Stimulated activated CD4-positive, alpha-beta T cell treated with anti-CD3 and anti-CD28 coated beads, Interleukin-15, amount 100 ng/mL, for 48 hours (primary cell): ENCODE measurements at places on chromosomes 1 and 21.

DNA sequence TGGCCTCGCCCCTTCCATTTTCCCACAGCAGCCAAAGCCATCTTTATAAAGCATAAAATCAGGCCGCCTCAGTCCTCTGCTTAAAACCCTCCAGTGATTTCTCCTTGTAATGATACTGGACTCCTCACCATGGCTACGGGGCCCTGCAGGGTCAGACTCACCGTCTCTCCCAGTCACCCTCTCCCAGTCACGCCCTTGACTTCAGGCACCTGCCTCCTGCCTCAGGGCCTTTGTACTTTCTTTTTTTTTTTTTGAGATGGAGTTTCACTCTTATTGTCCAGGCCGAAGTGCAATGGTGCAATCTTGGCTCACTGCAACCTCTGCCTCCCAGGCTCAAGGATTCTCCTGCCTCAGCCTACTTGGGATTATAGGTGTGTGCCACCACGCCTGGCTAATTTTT lies 47.8 kb downstream of the PIK3CD start:
- DNase-seq = no peak

GRCh38 chr1:14623090-14623489 lies 24.6 kb downstream of the KAZN start:
- DNase-seq = no peak

DNA sequence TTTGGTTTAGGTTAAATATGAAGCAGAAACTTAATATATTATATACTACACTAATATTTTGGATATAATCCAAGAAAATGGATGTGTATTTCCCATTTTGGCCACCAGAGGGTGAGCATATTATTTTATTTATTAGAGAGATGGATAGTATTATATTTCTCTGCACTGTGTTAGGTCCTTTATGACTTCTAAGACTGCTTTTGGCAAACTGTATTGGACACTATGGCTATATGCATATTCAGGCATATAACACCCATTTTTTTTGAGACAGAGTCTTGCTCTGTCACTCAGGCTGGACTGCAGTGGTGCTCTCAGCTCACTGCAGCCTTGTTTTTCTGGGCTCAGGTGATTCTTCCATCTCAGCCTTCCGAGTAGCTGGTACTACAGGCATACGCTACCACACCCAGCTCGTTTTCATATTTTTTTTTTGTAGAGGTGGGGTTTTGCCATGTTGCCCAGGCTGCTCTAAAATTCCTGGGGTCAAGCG lies 17.8 kb upstream of the PGM1 start:
- DNase-seq = no peak

DNA sequence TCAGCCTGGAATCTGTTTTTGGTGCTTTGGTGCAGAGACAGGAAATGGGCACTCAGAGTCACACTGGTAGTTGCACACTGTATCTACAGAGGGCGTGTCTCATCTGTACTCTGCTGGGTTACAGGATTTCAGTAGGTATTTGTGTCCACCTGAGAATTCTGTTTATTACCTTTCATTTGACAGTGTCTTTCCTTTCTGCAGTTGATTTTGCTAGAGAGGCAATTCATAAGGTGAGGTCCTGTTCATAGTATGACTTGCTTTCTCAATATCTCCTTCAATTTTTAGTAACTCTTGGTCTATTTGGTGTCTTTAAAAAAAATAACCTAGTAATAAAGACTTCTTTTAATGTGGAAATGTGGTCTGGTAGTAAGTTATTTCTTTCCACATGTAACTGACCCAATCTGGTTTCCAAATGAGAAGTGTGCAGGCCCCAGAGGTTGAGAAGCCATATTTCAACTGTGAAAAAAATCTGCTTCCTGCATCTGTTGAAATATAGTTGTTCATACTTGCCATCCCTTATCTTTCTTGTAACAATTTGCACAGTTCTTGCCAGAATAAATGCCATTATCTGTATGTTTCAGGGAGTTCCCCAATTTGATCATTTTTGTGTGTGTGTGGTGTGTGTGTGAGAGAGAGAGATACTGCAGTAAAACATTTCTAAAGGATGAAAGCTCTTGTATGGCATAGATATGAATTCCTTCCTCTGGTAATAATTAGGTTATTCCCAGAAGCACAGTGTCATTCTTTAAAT lies 78.4 kb upstream of the DNAJC6 start:
- DNase-seq = no peak

DNA sequence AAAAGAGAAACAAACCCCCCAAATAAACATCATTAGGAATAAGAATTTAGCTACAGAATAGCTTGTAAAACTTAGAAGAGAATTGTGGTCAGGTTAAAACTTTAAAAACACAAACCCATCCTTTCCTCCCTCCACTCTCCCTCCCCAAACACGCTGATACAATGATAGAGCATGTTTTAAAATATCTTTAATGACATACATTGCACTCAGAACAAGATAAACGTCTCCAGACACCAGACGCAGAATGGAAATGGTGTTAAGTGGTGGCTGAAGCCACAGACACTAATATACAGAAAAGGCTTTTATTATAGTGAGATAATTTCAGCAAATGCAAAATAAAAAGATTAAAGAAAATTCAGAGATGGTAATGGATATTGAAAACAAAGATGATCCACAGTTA lies 58.9 kb upstream of the SAMD13 start:
- no peak for DNase-seq

DNA sequence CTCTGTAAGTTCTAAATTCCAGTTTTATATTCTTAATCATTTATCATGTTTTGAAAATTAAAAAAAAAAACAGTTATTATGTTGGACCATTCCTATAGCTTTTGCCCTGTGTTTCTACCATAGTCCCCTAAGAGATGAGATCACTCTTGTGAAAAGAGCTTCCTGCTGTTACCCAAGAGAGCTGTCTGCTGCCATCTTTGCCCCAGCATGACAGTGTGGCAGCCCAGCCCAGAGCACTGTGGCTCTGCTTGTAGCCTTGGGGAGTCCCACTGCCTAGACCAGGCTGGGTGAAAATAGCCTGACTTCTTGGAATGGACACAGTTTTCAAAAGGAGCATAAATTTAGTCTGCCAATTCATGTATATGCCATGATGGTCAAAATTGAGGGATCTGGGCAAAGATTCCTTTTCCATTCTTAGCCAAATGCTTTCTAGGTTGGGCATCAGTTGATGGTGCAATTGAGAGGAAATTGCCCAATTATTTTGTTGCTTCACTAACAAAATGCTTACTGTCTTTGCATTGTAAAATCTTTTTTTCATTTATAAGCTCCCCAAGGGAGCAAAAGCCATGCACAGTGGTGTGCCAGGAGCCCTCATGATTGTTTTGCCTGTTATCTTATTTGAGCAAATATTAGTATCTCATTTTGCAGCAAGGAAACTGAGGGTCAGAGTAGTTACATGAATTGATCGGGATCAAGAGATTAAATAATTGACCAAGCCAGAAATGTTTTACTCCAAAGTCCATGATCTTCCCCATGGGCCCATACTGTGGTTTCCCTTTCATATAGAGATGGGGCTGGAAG lies 72.8 kb downstream of the ETS2 start:
- DNase-seq = no peak

- DNase-seq = no peak
Measured at GRCh38 chr1:222892137-222892769, 77.4 kb downstream of the DISP1 start.

GRCh38 chr1:236809148-236809547 lies 14.1 kb downstream of the MTR start:
- DNase-seq = no peak

GRCh38 chr1:2231532-2232254 lies 3.6 kb downstream of the SKI start:
- peak; percentile 68 for DNase-seq

- no peak for DNase-seq
Measured at GRCh38 chr1:38475624-38476005, 384.0 kb downstream of the RRAGC start.

- no peak for DNase-seq
Measured at GRCh38 chr1:184648160-184648855, 106.3 kb downstream of the EDEM3 start.

- no peak for DNase-seq
Measured at GRCh38 chr1:89703469-89703868, 70.5 kb downstream of the LRRC8C start.

DNA sequence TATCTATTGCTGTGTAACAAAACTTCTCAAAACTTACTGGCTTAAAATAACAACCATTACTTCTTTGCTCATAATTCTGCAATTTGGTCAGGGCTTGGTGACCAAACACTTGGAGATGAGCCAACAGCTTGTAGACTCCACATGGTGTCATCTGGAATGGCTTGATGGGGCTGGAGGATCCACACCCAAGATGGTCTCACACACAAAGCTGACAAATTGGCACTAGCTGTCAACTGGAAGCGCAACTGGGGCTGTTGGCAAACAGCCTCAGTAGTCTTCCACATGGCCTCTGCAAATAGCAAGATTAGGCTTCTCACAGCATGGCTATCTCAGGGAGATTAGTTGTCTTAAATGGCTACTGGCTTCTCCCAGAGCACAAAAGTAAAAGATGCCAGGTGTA lies 27.1 kb upstream of the MTF2 start:
- DNase-seq = no peak

DNA sequence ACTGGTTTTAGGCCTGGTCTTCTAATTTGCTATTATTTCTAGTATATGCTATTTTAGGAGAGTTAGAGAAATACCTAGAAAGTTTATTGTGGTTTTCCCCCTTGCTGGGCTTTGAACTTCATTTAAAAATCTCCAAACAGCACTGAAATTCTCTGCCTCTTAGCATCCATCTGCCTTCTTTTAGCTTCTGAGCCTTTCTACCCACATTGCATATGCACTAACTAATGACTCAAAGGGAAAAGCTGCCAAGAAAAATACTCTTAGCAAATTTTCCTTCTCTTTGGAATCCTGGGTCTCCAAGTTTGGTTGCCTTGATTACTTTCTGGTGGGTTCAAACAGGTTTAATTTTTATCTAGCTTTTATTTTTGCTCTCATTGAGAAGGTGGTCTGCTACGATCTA lies 408.4 kb upstream of the PTBP2 start:
- DNase-seq = no peak

DNA sequence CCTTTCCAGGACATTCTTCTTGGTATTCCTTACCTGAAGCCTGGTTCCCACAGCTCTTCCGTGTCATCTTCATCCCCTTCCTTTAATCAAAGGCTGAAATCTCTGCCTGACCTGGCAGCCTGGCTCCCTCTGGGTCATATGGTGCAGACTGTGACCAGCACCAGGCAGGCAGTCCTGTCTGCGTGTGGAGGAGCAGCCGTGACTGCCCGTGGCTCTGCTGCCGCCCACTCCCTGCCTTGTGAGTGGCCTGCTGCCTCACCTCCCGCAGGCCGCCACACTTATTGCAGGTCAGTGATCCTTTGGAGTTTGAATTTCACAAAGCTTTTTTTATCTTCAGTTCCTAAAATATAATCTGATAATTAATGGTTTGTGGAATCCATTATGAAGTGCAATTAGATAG lies 36.2 kb upstream of the EPHA8 start:
- DNase-seq = no peak

DNA sequence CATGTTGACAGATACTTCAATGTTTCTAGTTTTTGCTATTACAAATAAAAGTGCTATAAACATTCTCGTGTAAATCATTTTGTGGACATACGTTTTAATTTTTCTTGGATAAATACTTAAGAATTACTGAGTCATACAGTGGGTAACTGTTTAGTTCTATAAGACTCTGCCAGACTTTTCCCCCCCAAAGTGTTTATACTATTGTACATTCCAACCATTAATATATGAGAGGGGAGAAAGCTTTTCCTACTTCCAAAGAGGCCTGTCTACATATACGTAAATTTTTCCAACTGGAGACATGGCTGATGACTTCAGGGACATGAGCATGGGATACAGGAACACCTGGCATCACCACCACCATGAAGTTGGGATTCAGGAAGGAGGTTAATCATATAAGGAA lies 17.0 kb upstream of the REG4 start:
- no peak for DNase-seq

DNA sequence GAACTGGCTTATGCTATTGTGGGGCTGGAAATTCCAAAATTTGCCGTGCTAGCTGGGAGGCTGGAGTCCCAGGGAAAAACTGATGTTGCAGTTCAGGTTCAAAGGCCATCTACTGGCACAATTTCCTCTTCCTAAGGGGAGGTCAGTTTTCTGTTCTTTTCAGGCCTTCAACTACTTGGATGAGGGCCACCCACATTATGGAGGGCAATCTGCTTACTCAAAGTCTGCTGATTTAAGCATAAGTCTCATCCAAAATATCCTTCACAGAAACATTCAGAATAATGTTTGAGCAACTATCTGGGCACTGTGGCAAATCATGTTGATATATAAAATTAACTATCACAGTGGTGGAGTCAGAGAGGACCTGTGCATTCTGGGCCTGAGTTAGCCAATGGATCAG lies 21.2 kb upstream of the PTGFR start:
- no peak for DNase-seq

- no peak for DNase-seq
Measured at GRCh38 chr1:235049217-235049616, 79.4 kb downstream of the TOMM20 start.

GRCh38 chr1:113394863-113395259 lies 4.5 kb downstream of the MAGI3 start:
- no peak for DNase-seq

GRCh38 chr1:224259986-224260385 lies 70.0 kb downstream of the NVL start:
- no peak for DNase-seq

GRCh38 chr1:206521694-206522402 lies 14.5 kb downstream of the RASSF5 start:
- DNase-seq = no peak

GRCh38 chr1:40308036-40308727 lies 8.9 kb downstream of the COL9A2 start:
- DNase-seq = no peak

DNA sequence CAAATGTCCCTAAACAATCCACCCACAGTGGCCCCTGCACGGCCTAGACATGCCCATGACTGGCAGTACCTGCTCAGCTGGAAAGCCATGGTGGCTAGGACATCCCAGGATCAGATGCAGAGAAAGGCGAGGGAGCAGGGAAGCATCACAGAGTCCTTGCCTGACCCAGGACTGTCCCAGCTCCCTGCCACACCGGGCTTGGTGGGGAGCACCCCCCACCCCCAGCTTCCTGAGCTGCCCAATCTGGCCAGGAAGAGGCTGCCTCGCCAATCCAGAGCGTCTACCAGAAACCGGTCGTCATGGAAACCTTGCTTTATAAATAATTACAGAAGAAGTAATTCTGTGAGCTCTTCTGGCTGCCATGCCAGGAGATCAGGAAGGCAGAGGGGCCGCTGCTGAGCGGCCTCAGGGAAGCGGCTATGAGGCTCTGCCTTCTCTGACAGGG lies 34.8 kb downstream of the ACOT7 start:
- no peak for DNase-seq

- DNase-seq = no peak
Measured at GRCh38 chr1:34696230-34696629, 58.6 kb upstream of the GJB5 start.

GRCh38 chr1:40750451-40750908 lies 33.1 kb upstream of the KCNQ4 start:
- no peak for DNase-seq

- no peak for DNase-seq
Measured at GRCh38 chr1:87956072-87956471, 627.4 kb downstream of the LMO4 start.

DNA sequence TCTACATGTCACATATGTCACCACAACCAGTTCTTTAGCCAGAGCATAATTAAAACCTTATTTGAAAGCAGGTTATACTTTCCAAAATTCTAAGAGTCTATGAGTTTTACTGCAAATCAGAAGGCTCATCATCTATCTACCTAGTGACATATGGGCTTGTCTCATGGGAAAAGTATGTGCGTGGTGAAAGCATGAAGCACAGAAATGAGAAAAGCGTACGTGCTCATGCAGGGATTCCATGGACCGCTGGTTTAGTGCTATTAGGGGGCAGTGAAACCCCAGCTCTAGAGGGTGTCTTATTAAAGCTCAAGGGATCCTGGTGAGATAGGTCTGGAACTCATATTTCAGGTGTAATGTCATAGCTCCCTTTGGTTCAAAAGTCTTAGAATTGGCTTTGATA lies 50.2 kb downstream of the FAM163A start:
- no peak for DNase-seq
